BJ (cell line): ENCODE measurements at places on chromosomes 13 and 19.

GRCh38 chr19:13007292-13008045 lies 12.2 kb downstream of the NFIX start:
- DNase-seq = no peak

GRCh38 chr19:465056-465816 lies 4.4 kb upstream of the SHC2 start:
- no peak for DNase-seq

DNA sequence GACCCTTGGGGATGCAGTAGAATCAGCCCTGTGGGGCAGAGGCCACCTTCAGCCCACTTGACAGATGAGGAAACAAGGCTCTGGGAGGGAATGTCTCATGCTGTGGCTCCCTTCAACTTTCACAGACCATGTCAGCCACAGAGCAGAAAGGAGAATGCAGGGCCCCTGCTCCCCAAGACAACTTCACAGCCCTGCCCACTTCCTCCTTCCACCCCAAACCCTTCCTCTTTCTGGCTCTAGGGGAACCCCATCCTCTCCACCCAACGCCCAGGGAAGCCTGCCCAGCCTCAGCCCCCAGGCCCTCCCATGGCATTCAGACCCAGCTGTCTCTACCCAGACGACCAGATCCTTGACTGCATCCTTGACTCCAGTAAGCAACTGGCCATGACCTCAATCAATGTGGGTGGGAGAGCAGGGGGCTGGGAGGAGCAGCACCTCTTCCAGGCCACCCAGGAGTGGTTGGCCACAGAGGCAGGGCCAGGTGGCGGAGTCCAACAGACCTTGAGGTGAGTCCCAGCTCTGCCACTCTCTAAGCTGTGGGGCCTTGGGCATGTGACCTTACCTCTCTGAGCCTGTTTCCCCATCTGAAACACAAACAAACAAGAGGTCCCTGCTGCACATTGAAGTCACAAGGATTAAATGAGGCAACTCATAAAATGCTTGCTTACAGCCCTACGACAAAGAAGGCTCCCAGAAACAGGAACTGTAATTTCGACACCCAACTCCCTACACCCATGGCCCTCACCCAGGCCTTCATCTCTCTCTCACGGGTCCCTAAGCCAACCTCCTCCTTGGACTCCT lies 15.8 kb downstream of the DEDD2 start:
- DNase-seq = no peak

GRCh38 chr19:53960886-53961285 lies 1.9 kb upstream of the CACNG8 start:
- DNase-seq = no peak

DNA sequence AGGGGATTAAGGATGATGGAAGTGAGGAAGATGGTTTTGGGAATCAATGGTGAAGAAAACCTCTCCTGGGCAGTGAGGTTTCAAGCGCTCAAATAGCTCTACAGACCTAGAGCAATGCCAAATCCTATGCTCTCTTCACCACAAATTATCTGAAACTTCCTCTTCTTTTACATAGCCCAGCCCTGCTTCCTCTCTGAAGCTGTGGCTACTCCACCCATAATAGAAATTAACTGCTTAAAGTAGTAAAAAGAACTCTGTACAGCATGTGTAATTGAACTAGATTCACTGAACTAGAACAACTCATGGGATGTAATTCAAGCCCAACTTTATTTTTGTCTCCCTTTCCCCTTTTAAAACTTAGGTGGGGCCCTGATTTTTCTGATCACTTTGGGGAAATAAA lies 20.4 kb upstream of the IFT88 start:
- DNase-seq = no peak

DNA sequence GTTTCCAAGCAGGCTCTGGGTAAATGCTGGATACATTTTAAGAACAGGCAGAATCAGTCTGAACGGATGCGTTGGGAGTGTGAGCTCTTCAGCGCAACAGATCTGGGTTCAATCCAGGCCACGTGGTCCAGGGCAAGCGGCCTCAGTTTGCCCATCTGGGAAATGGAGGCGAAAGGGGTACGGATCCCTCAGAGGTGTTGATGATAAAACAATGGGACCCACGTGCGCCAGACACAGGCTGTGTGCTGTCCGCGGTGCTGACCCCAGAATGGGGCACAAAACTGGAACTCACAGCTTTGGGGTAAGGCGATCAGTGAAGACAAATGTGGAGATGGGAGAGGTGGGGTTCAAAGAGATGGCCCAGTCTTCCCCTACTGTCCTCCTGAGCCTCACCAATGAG lies 13.1 kb upstream of the PDE4C start:
- DNase-seq = no peak

DNA sequence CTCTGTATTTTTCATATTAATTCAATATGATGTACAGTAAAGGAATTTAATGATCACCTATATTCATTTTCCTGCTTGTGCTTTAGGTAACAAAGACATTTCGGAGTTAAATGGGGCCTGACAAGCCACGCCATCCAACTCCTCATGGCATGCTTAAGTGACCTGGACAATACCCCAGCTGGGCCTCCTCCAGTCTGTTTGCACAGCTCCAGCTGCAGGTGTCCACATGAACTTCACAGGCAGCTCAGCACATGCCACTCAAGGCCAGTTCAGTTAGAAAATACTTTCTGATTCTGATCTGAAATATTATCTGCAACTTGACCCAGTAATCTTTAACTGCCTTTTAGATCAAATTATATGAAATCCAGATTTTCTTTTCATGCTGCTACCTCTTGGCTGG lies 89.6 kb upstream of the SLC15A1 start:
- no peak for DNase-seq

DNA sequence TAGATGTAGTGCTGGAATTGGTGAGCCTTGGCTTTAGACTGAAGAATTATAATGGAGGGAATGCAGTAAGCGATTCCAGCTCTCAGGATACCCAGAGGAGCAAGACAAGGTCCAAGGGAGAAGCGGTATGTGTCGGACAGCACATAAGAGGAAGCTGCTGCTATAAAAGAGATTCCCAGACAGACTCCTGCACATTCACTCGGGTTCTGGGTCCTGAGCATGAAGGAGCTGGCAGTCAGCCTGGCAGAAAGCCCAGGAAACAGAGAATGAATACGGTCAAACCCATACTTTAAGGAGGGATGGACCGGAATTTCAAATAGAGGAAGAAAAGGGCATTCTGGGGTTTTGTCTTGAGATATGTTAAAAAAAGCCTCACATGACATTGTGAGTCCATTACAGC lies 308.3 kb downstream of the DNAJC15 start:
- DNase-seq = no peak

DNA sequence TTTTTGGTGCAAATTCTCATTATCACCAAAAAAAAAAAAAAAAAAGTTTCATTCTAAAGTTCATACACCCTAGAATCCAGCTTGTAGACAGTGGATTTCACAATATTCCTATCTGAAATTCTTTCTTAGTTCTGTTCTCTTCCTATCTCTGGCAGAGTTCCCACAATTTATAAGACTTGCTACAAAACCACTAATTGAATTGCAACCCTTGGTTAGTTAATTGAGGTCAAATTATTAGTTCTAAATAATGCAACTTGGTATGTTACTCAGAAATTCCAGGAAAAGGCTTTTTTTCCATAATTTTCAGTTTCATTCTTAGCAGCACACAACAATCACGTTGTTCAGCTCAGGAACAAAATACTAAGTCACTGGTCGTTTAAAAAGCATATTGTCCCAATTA lies 58.5 kb downstream of the SPATA13 start:
- no peak for DNase-seq

GRCh38 chr19:32711747-32712146 lies 7.8 kb upstream of the TDRD12 start:
- DNase-seq = no peak

GRCh38 chr13:35502456-35502855 lies 26.0 kb upstream of the MAB21L1 start:
- DNase-seq = no peak

- DNase-seq = no peak
Measured at GRCh38 chr19:29263305-29264135, 50.6 kb upstream of the UQCRFS1 start.

GRCh38 chr13:99911069-99911964 lies 60.2 kb downstream of the ZIC5 start:
- DNase-seq = no peak

DNA sequence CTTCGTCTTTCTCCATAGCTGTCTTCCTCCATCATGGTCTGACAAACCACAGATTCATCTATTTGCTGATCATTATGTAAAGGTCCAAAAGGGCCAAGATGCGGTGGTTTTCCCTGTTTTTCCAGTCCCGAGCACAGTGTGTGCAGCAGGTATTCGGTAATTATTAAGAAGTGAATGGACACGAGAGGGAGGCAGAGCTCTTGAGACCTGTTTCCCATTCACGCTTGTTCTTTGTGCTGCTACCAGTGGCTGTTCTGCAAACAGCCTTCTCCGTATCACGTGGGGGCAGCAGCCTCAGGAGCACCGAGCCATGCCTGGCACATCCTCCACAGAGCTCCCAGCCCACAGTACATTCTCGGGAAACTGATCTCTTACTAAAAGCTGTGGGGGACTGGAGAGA lies 50.3 kb downstream of the CCDC70 start:
- no peak for DNase-seq

- DNase-seq = no peak
Measured at GRCh38 chr19:6406401-6406800, 13.4 kb upstream of the GTF2F1 start.

- DNase-seq = no peak
Measured at GRCh38 chr19:1501200-1501595, 10.2 kb downstream of the REEP6 start.
